ENCODE measurements at places on chromosomes 2 and 18.

DNA sequence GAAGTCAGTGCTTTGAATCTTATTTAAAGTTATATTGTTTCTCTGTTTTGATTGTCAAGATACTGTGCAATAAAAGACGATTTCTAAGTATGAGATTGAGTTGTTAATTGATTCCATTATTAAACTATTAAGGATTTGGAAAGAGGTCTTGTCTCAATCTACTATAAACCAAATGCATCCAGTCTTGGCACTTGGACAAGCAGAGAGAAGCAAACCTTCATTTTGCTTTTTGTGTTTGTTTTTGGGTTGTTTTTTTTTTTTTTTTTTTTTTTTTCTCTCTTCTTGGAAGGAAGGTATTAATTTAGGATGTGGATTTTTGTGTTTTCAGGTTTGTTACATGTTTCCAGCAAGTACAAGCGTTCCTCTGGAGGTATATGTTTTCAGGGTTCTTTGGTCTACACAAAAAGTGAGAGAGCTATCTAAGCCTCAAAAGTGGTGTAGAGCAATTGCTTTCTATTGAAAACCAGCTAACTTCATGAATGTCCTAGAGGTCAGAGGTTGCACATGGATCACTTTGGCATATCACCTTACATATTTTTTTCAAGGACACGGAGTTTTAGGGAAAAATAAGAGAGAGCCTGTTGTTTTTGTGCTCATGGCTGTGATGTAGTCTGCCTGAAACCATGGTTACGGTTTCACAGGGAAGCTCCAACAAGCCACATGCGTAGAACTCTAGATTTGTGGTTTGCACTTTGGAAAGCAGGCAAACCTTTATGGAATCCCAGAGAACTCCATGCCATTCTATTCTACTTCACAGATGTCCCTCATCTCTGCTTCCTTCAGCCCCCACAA is 1.8 kb downstream of the PRKCE start:
- no peak for DNase-seq

- DNase-seq: no peak
These were observed 786.8 kb downstream of the KCNJ3 start for GRCh38 chr2:155485141-155485842.

GRCh38 chr2:805664-806063 is 128.5 kb upstream of the TMEM18 start:
- no peak for DNase-seq

DNA sequence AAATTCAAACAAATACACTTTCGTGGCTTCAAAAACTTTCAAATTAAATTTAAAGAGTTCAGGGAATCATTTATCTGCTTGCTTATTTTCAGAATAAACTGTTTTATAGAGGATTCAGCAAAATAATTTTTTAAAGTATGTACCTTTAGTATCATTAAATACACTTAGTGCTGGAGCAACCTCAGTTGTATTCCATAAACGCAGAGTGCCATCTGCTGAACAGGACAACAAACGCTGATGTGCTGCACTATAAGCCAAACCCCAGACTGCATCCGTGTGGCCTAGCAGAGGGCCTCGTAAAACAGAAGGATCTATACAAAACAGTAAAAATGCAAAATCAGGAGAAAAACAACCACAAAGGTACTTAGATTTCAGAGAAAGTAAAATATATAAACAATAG is 108.6 kb downstream of the STRN start:
- no peak for DNase-seq

- no peak for DNase-seq
These were observed 2.9 kb downstream of the ANKMY1 start for GRCh38 chr2:240554767-240555493.

DNA sequence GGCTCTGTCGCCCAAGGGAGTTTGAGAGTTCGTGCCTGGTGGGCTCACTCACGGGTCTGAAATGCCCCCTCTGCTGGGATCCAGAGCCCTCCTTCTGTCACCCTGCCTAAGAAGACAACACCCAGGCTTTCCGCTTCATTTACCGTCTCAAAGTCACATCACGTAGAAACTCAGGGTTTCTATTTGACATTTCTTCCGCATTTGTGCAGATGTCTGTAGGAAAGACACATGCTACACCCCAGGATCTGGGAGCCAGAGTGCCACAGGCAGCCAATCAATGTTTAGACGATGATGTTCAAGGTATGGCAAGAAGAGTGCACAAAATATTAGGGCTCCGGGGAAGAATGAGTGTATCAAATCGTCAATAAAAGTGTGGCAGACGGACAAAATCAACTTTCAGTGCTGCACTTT is 24.4 kb upstream of the ACKR3 start:
- no peak for DNase-seq

DNA sequence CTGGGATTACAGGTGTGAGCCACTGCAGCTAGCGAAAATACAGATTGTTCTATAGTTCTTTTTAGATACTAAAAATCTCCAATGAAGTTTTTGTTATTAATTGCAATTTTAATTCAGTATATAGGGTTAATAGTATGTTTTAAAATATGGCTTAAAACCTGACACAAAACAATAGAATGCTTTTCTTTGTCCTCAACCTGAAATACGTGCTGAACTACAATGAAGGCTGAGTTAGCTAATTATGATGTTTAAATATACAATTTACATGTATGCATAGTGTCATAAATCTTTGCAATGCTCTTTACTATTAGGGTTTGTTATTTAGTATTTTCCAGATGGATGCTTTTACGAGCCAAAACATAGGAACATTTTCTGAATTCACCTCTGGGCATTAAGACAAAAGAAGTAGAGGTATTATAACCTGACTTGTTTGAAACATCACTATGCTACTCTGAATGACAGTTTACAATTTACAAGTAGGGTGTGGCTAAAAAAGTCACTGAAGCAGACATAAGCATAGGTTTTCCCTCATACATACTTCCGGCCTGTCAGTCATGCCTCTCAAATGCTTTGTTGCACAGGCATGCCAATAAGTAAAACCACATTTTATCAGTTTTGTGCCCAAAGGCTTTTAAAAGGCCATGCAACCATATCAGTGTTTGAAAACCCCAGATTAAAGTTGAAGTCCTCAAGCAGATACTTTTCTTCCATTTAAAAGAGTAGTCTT is 168.3 kb downstream of the OTX1 start:
- no peak for DNase-seq

GRCh38 chr2:174176898-174177297 is 71.4 kb downstream of the OLA1 start:
- no peak for DNase-seq
